ENCODE measurements at places on chromosomes 6 and 20.
A peak's percentile ranks its signal among the peaks of the same experiment; 100 is the strongest.

- DNase-seq, result peak; percentile 47
Measured at GRCh38 chr6:17022604-17023003, 79.2 kb upstream of the STMND1 start.

DNA sequence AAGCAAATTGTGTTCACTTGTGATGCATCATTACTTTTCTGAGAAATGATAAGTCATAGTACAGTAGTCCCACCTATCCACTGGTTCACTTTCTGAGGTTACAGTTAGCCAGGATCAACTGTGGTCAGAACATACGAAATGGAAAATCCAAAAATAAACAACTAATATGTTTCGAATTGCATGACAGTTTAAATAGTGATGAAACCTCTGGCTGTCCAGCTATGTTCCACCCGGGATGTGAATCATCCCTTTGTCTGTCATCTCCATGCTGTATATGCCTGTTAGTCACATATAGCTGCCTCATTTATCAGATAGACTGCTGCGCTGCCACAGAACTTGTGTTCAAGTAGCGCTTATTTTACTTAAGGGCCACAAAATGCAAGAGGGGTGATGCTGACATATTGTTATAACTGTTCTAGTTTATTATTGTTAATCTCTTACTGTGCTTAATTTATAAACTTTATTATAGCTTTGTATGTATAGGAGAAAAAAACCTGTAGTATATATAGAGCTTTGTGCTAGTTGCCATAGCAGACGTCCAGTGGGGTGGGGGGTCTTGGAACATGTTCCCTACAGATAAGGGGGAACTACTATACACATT, 29.2 kb downstream of the AFDN start:
- peak; percentile 3 for DNase-seq

DNA sequence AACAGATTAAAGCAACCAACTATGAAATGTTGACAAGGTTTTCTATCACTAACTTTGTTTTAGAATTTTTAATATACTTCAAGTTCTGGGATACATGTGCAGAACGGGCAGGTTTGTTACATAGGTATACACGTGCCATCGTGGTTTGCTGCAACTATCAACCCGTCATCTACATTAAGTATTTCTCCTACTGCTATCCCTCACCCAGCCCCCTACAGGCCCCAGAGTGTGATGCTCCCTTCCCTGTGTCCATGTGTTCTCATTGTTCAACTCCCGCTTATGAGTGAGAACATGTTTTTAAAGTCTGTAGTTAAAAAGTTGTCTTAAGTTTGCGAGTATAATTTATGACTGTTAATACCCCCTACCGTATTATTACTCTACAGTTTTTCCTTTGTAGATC, 844.3 kb upstream of the MANEA start:
- DNase-seq, result no peak

- no peak for DNase-seq
Measured at GRCh38 chr6:101879782-101880181, 486.3 kb downstream of the GRIK2 start.

DNA sequence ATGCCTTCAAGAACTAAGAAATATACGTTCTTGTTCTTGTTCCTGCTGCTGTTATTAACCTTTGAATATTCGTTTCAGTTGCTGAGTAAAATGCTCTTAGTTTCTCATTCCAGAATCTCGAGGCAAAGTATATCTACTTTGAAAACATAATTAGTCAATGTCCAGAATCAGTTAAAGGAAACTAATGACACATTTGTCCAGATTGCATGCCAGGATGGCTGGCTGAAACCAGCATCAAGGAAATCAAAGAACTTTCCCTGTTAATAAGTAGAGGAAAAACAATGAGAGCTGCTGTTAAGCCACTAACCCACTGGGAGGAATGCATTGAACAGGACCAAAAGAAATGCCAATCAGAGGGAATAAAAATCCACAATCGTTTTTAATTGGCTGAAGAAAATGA, 196.9 kb downstream of the ALDH8A1 start:
- no peak for DNase-seq
